LNCaP clone FGC (cell line): ENCODE measurements at places on chromosomes 2 and 18.
A peak's percentile ranks its signal among the peaks of the same experiment; 100 is the strongest.

GRCh38 chr2:143513081-143513480, 383.9 kb downstream of the ARHGAP15 start:
- DNase-seq, result no peak

GRCh38 chr18:68035774-68036522, 519.4 kb upstream of the DSEL start:
- peak; percentile 7 for DNase-seq

GRCh38 chr2:217858519-217859491, 144.0 kb downstream of the TNS1 start:
- DNase-seq, result no peak

DNA sequence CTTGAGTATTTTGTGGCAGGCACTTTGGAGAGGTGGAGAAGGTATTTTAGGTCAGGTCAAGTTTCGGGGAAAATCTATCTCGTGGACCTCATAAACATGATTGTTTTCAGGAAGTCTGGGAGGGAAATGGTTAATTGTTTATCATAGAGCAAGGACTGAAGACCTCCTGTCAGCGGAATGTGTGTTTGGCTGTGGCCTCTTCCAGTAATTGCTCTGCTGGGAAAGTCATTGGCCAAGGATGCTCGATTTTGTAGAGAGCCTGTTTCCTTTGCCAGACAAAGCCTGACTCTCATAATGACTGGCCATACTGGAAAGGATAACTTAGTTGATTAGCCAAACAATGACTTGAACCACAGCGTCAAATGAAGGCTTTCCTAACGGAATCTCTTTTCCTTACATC, 30.0 kb downstream of the IL1R2 start:
- DNase-seq, result no peak

DNA sequence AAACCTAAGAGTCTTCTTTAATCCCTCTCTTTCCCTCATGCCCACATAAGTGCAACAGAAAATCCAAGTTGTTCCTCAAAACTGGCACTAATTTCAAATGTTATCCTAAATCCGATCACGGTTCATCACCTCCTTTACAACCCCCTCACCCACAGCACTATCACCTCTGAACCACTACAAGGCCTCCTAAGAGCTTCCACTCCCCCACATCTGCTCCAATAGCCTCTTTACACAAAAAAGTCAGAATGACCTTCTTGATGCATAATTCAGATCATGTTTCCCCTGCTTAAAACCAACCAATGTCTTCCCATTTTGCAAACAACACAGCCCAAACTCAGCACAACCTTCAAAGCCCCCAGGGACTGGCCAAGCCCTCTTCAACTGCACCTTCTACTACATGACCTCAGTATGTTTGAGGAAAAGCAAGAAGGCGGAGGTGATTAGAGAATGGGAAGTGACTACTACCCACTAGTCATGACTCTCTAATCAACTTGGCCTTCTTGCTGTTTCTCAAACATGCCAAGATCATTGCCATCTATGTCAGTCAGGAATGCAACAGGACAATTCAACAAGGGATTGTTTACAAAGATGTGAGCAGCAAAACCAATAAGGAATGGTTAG, 34.6 kb upstream of the GCC2 start:
- DNase-seq, result no peak

GRCh38 chr2:182482511-182482910, 55.7 kb upstream of the PDE1A start:
- DNase-seq, result no peak

GRCh38 chr2:25912851-25913695, 34.8 kb upstream of the ASXL2 start:
- no peak for DNase-seq

GRCh38 chr2:239910851-239911640, 114.1 kb downstream of the NDUFA10 start:
- DNase-seq, result no peak

DNA sequence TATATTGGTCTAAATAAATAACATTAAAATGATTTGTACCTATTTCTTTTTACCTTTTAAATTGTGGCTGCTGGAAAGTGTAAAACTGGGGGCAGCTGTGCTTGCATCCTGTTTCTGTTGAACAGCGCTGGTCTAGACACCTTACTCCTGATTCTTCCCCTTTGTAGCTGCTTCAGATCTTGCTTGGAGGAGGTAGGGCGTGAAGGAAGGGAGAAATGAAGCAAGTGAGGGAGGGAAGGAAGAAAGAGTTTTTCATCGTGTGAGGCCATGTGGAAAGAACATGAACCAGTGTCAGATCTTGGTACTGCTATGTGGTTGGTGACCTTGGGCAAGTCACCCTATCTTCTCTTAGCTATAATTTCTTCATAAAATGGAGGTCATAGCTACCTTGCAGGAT, 89.0 kb upstream of the SEC11C start:
- DNase-seq, result no peak

GRCh38 chr2:210460322-210461227, 16.0 kb downstream of the LANCL1 start:
- no peak for DNase-seq
